NCI-H460 (cell line): ENCODE measurements at places on chromosomes 4 and X.

GRCh38 chrX:20514358-20514757 lies 247.6 kb upstream of the RPS6KA3 start:
- no peak for DNase-seq

GRCh38 chr4:23822181-23822580 lies 67.7 kb downstream of the PPARGC1A start:
- DNase-seq, result no peak

DNA sequence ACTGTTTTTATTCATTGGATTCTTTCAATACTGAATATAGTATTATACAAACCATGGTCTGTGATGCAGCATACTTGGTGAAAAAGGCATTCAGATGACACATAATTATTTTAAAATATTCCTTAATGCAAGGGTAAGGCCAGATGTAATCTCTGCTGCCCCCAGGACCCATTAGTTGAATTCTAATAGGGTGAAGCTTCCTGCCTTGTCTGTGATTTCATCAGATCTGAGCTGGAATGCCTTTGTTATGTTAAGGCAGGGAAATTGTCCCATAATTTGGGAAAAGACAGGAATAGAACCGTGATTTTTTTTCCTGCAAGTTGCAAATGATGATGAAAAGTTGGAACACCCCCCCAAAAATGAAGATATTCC lies 26.1 kb downstream of the ZRSR2 start:
- no peak for DNase-seq

DNA sequence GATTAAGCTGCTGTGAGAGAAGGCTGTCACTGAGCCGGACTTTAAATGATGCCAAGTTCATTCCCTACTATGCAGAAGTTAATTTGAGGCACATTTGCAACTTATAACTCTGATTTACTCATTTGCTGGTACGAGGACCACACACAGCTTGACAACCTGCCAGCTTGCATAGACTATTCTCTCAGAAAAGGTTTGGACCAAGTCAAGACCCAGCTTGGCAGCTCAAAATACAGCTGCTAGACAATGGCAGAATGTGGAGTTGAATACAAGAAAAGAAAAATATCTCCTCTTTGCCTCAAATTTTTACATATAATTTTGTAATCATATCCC lies 338.9 kb downstream of the DHX15 start:
- no peak for DNase-seq

GRCh38 chrX:20802036-20802435 lies 535.3 kb upstream of the RPS6KA3 start:
- no peak for DNase-seq

- no peak for DNase-seq
Measured at GRCh38 chr4:133775881-133776280, 425.7 kb downstream of the PABPC4L start.

DNA sequence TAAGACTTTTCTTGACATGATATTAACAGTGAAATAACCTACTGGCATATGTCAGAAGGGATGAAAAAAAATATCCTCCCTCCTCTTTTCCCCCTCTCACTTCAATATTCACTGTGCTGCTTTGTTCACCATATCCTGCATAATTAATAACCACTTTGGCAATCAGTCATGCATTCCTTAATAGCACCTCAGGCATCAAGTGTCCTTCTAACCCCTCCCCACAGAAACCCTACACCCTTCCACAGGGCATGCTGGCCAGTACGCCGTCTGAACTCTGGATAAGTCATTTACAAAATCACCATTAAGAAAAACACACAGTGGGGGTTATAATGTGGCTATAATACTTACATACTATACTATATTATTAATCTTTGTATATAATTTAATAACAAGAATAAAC lies 165.9 kb downstream of the PDGFC start:
- DNase-seq, result no peak

GRCh38 chr4:82430964-82431745 lies 765 bp downstream of the ENOPH1 start:
- no peak for DNase-seq

DNA sequence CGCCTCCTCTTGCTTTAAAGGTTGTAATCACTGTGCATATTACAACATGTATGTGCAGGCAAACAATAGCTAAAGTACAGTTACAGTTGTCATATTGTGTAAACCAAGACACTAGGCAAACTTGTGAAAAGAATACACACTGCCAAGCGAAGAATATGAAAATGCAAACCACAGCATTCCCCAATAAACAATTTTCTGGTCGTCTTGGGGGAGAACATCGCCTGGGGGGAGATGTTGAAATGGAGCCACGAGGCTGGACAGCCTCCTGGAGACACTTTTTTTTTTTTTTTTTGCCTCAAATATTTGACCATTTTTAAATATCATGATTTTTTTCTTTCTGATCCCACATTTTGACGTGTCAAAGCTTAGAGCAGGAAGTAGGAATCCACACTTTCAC lies 51.7 kb upstream of the PDLIM3 start:
- DNase-seq, result no peak
